ENCODE measurements at places on chromosomes 13 and 19. TPM values are rescaled to one million over a fixed set of nuclear protein-coding genes. Genes with fewer than 3 reads are reported as not detected.
A peak's percentile ranks its signal among the peaks of the same experiment; 100 is the strongest.

DNA sequence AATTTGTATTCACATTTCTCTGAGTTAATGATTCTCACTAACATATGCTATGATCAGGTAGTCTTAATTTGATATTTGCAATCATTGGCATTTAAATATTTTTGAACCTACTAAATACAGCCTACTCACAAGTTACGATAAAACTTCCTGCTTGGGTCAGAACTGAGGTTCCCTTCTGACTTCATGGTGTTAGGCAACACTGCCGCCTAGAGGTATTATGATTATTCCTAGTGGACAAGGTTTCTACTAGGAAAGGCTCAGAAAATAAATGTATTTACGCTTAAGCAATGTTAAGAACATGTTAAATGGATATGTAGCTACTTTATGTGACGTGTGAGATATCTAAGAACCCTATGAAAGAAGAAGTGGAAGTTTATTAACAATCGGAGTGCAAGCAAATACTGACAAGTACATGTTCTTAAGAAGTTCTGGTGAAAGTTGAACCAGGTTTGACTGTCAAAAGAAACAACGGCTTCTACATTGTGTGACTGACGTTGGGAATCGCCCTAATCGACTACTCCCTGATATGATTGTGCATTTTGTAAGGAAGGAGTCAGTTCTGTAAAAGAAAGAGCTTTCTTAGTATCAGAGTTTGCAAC is 1395.8 kb downstream of the SLITRK5 start:
- peak; percentile 68 for DNase-seq
- H3K4me3 ChIP-seq = no peak overlapping the region
- H3K27ac ChIP-seq = no peak overlapping the region
- no peaks in the 10 kb centered on the region for H3K36me3 ChIP-seq
- H3K27me3 ChIP-seq = no peaks in the 10 kb centered on the region
- no peaks in the 10 kb centered on the region for H3K4me1 ChIP-seq

GRCh38 chr13:77429320-77430142 is 102.6 kb upstream of the MYCBP2 start:
- H3K27me3 ChIP-seq = no peaks in the 10 kb centered on the region
- peak overlapping the region; percentile 65 for H3K27ac ChIP-seq
- peaks cover 7% of the 10 kb centered on the region for H3K4me1 ChIP-seq
- H3K36me3 ChIP-seq = no peaks in the 10 kb centered on the region

- H3K4me3 ChIP-seq = peak overlapping the region; percentile 62
- H3K36me3 ChIP-seq = no peaks in the 10 kb centered on the region
- H3K27ac ChIP-seq = no peak overlapping the region
- DNase-seq = peak; percentile 39
- peaks cover 25% of the 10 kb centered on the region for H3K27me3 ChIP-seq
Measured at GRCh38 chr19:17686592-17687024, 1.5 kb downstream of the UNC13A start.

DNA sequence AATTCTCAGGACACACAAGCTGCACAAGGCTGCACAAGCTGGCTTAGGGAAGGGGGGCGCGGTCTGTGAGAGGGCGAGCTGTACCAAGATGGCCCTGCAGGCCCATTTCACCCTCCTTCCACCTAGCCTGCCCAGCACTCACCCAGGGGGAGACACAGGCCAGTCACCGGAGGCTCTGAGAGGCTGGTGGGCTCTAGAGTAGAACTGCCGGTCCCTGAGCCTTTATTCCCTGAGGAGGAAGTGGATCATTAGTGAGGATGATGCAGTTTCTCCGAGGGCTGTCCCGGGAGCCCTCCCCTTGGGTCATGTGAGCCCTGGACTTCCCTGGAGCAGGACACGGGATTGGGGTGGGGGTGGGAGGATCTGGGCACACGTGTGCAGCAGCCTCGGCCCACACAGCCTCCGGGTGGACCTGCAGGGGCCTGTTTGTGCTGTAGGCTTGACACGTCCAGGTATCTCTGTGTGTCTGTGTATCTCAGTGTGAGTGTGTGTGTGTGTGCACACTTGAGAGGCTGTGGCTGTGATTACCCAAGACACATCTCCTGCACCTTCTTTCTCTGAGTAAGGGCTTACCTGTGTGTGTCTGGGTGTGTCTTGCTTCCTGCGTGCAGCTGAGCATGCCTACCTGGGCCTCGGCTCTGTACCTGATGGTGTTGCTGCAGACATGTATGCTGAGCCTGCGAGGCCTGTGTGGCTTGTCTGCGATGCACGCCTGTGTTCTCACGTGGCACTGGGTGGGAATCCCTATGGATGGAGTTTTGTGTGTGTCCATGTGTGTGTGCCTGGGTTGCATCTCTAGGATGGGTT is at the start of gene ACP5:
TSS of gene ACP5 (minus strand) at position 195 of the 807 bp plus-strand sequence. CDS start 328 bp downstream, outside the sequence.
- no peak for DNase-seq
- no peak within 1 kb of the TSS for H3K4me3 ChIP-seq
- H3K4me1 ChIP-seq = no peaks in the 10 kb centered on the region
- H3K27me3 ChIP-seq = no peaks in the 10 kb centered on the region
- H3K36me3 ChIP-seq = no peaks in the 10 kb centered on the region
- no peak within 1 kb of the TSS for H3K27ac ChIP-seq

DNA sequence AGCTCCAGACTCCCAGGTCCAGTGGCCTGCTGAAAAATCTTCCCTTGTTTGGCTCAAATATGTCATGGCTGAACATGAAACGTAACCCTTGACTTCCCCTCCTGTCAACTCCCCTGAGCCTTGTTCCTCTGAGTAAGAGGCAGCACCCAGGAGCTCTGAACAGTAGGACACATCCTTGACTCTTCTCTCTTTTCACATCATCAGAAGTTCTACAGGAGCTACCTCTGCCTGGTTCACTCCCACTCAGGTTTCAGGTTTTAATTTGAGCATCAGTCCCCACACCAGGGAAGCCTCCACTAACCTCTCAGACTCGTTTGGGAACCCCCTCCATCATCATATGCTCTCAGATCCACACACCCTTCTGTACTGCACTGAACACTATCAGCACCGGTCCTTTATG is 30.3 kb downstream of the ZNF823 start:
- no peaks in the 10 kb centered on the region for H3K27me3 ChIP-seq
- H3K36me3 ChIP-seq = no peaks in the 10 kb centered on the region
- no peak overlapping the region for H3K27ac ChIP-seq
- no peak overlapping the region for H3K4me3 ChIP-seq

Gene ANGPTL4
- total RNA-seq = 6.7 TPM
